ENCODE measurements at places on chromosomes 1 and 21.

- DNase-seq = no peak
Measured at GRCh38 chr1:14345946-14346550, 252.4 kb upstream of the KAZN start.

GRCh38 chr1:245046315-245046714 is 108.5 kb upstream of the KIF26B start:
- DNase-seq = no peak

- no peak for DNase-seq
Measured at GRCh38 chr1:92748138-92748537, 36.8 kb downstream of the EVI5 start.

GRCh38 chr1:53082826-53083455 is 20.9 kb downstream of the PODN start:
- no peak for DNase-seq

DNA sequence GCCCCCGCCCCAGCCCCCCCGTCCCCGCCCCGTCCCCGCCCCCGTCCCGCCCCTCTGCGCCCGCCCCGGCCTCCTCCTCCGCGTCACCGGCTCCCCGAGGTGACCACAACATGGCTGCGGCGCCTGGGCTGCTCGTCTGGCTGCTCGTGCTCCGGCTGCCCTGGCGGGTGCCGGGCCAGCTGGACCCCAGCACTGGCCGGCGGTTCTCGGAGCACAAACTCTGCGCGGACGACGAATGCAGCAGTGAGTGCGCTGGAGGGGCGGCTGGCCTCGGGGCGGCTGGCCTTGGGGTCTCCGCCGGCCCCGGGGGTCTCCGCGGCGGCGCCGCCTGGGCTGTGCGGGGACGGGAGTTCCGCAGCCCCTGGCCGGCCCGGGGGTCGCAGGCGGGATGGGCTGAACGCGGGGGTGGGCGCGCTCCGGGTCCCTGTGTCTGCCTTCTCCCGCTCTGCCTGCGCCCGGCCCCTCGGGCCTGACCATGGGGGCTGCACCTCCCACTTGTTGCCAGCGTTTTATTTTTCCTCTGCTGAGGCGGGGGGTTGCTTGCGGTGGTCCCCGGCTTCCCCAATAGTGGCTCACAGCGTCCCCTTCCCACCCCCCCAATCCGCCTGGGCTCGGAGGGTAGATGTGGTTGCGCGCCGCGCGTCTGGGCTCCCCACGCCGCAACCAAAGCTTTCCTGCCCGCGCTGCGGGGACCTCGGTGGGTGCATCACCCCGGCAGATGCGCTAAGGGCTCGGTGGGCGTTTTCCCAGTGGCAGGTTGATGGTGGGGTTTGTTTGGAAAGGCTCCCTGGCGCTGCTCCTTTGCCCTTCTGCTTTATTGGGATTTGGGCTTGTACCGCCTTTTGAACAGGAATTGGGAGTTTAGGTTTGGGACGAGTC is at the start of gene MIA3:
Gene MIA3 (plus strand): TSS at position 97 of the 879 bp plus-strand sequence. CDS start 14 bp downstream, at position 111.
- peak; percentile 52 for DNase-seq

DNA sequence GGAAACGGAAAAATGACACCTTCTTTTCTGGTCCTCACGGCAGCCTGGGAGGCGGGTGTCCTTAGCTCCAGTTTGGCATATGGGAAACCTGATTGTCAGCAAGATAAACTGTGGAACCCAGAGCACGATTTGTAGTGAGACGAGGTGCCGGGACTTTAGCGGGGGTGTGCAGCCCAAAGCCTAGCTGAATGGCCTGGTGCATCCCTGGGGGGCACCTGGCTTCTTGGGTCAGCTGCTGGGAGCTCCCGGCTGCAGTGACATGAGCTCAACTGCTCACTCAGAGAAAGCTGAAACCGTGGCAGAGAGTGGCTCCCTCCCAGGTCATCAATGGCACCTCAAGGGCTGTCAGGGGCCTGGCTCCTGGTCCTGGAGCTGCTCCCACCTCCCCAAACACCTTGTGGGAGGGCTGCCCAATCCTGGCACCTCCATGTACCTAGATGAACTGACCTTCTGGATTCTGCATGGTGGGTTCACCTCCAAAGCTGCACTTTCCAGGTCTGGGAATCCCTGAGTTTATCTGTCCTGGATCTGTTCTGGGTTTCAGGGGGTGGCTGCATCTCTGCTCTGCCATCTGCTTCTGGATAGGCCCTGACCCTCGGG is 260.5 kb downstream of the MATN1 start:
- DNase-seq = no peak

DNA sequence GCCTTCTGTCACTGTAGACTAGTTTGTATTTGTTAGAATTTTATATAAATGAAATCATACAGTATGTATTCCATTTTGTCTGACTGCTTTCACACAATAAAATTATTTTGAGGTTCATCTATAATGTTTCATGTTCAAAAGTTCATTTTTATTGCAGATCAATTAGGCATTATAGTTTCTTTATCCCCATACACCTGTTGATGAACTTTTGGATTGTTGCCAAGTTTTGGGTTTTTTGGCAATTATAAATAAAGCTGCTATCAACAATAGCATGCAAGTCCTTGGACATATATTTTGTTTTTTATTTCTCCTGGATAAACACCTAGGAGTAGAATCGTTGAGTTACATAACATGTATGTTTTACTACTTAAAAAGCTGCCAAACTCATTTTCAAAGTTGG is 47.1 kb upstream of the FAM3B start:
- DNase-seq = no peak

GRCh38 chr1:156691665-156692440 is 13.5 kb downstream of the CRABP2 start:
- no peak for DNase-seq

- no peak for DNase-seq
Measured at GRCh38 chr1:198653808-198654413, 15.1 kb downstream of the PTPRC start.

DNA sequence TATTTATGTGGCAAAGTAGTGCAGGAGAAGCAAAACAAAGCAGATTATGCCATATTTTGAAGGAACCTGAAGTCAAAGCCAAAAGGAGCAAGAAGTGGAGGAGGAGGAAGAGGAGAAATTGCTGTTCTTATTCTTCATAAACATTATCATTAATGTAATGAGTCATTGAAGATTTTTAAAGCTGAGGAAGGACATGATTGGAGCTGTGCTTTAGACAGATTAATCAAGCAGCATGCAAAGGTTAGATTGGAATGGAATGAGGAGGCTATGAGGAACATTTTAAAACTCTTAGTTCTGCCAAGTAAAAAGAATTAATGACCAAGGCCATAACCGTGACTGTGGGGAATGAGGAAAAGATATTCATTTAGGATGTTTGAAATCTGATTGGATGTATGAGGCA is 33.0 kb upstream of the HSD17B7 start:
- DNase-seq = no peak

DNA sequence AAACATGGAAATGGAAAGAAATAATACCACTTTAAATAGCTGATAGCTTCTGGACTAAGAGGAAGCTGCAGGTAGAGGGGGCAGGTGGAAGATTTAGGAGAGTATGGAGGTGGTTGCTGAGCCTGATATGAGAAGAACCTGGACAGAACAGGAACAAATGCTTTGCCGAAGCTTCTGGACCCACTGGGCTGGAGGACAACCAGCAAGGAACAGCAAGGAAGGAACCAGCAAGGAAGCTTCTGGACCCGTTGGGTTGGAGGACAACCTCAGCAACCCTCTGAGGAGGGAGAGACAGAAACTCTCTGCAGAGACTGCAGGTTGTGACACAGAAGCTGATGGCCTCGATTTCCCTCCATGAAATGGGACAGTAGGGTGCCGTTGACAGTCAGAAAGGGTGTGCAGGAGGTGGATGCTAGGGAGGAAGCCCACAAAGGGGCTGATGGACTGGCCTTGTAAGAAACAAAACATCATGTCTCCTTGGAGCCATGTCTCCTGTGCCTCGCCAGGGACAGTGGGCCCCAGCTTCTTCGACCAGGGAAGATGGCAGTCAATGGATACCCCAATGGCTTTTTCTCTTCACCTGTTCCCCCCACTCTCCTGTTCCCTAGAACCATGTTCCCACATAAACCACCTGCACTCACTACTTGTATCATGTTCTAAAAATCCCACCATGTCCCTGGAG is 8.3 kb upstream of the WNT3A start:
- no peak for DNase-seq

DNA sequence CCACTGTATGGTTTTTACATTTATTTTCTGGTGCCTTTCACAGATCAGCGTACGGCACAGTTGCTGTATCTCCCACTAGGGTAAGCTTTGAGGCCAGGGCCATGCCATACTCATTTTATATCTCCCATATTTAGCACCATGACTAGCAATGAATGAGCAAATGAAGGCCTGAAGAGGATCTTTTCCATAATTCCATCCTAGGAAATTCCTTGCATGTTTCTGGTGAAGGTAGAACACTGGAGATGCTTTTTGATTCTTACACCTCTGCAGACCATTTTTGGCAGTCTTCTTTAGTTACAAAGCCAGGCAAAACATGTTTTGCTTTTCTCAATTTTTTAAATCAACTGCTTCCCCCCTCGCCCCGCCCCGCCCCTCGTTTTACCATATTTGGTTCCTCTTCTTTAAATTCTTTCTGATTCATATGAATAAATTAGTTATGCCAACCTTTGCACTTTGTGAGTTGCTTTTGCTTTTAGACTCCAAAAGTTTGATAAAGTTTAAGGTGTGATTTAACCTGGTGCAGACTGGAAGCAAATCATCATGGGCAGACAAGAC is 78.9 kb upstream of the AK4 start:
- no peak for DNase-seq

GRCh38 chr21:17393413-17393812 is 119.4 kb upstream of the CXADR start:
- no peak for DNase-seq

Data from hypothalamus (tissue), 51 donors.